Cerebellar cortex (tissue), 1 donor: ENCODE measurements at places on chromosomes 7 and 10.
A peak's percentile ranks its signal among the peaks of the same experiment; 100 is the strongest.

GRCh38 chr7:112162142-112162766 is 43.9 kb downstream of the DOCK4 start:
- DNase-seq, result peak; percentile 47

GRCh38 chr10:126208726-126209302 is 179.5 kb downstream of the ADAM12 start:
- DNase-seq, result no peak

- DNase-seq, result no peak
Measured at GRCh38 chr10:115895166-115895565, 377.8 kb downstream of the GFRA1 start.

- DNase-seq, result no peak
Measured at GRCh38 chr7:31335161-31335856, 5.2 kb downstream of the NEUROD6 start.

GRCh38 chr7:157645539-157645938 is 308.7 kb downstream of the DNAJB6 start:
- no peak for DNase-seq

- no peak for DNase-seq
Measured at GRCh38 chr7:4663239-4664018, 18.7 kb upstream of the FOXK1 start.

DNA sequence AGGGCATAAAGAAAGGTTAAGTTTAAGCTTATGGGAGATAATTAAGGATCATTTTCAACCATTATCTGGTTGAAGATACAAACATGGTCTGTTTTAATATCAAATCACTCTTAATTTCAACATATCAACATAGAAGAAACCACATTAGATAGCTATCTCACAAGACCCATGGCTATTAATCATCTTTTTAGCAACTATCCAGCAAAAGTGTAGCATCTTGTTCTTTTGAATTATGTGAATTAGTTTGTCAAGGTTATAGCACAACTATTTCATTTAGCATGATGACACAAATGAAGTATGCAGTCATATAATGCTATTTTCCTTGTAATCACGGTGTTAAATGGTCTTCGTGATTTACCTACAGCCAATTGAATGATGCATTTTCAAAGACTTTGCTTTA is 58.9 kb upstream of the PPP1R9A start:
- no peak for DNase-seq

DNA sequence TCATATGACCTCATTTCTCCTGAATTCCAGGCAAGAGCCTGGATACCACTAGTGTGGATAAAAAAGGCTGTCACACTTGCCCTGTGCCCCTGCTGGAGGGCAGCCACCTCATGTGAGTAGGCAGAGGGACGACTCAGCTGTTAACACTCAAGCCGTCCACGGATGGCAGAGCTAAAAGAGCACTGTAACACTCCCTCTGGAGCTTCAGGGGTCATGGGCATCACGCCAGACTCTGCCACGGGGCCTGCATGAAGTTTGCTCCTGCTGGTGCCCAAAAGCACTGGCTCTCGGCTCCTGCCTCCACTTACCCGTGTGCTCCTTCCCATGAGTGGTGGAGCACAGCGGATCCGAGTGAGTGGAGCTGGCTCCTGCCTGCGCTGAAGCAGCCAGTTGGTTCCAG is 919.8 kb upstream of the C7orf33 start:
- DNase-seq, result no peak

DNA sequence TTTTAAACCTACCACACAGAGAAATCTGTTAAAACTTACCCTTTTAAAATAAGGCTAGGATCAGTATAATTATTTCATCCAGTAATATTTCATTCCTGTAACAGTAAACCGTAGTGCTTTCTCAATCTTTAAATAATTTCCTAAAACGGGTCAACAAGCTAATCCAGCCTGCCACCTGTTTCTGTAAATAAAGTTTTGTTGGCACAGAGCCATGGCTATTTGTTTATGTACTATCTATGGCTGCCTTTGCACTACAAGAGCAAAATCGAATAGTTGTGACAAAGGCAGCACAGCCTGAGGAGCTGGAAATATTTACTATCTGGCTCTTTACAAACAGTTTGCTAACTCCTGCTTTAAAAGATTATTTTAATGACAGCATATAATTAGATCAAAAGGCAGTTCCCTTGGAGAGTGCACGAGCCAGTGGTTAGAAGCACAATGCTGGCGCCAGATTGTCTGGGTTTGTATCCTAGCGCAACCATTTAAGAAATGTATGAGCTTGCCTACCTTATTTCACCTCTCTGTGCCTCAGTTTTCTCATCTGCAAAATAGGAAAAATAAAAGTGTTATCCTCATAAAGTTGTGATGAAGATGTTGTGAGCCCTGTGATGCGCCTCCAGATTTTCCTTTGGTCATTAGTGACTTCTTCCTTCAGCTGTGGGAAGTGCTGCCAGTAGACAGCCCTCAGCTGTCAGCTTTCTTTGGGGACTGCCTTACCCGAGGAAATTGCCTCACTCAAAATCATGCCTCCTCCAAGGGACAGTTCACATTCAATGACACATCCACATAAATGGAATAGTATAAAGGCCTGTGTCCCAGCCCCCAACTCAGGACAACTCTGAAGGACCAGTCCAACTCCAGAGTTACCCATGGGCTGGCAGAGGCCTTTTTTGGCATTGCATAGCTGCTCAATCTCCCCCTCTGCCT is 11.8 kb upstream of the MIOS start:
- peak; percentile 87 for DNase-seq

GRCh38 chr7:38675494-38676106 is 44.4 kb upstream of the AMPH start:
- DNase-seq, result peak; percentile 44

GRCh38 chr10:126119599-126119998 is 223.2 kb downstream of the FANK1 start:
- DNase-seq, result no peak

DNA sequence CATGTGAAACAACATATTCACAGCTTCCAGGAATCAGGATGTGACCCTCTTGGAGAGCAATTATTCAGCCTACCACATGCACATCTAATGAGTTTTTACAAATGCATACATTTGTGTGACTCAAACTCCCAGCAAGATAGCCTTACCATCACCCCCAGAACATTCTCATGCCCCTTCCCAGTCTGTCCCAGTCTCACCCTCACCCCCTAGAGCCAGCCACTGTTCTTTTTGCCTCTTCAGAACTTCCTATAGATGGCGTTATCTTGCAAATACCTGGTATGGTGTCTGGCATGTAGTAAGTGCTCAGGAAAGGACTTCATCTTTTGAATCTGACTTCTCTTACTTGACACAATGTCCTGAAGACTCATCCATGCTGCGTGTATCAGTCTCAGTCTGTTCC is 23.9 kb upstream of the AOC1 start:
- DNase-seq, result no peak

- peak; percentile 92 for DNase-seq
Measured at GRCh38 chr7:128167042-128167701, 73.9 kb upstream of the LEP start.

DNA sequence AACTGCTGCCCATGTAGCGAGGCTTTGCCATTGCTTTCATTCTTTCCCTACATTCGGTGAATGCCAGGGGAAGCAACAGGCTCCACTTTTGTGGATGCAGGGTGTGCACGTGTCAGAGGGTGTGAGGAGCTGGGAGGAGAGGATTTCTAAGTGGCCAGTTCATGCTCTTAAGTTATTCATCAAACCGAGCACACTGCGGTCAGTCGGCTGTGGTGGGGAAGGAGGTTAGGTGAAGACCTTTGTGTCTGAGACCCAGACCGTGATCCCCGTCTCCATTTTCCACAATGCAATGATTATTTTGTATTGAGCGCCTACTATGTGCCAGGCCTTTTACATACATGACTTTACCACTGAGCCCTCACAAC is 438.6 kb upstream of the GALNT17 start:
- peak; percentile 25 for DNase-seq

DNA sequence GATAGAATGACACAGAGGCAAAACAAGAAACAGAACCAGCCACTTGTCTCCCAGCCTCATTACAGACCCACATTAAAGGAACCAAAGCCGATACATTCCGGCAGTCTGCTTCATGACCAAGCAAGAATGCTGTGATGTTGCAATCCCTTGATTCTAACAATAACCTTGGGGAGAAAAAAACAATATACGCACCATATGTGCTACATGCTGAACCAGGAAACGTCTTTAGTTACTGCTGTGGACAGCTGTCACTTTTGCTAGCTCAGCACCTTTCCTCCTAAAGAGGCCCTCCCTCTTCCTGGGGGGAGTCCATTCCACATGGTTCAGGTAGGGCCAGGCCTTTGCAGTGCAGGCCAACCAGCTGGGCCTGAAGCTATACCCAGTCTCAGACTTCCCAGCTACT is 79.1 kb downstream of the PRTFDC1 start:
- peak; percentile 13 for DNase-seq

DNA sequence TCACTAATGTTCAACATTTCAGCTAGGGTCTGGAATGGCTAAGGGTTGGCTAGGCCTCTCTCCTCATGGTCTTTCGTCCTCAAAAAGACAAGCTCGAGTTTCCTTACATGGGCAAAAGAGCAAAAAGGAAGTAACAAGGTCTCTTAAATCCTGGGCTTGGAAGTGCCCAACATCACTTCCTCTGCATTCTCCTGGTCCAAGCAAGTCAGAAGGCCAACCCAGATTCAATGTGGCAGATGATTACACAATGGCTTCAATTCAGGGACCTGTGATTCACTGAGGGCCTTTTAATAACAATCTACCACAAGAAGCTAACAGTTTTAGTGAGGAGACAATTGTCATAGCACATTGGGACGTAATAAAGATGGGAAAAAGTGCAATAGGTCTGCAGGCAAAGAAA is 4.4 kb upstream of the NUP205 start:
- no peak for DNase-seq

DNA sequence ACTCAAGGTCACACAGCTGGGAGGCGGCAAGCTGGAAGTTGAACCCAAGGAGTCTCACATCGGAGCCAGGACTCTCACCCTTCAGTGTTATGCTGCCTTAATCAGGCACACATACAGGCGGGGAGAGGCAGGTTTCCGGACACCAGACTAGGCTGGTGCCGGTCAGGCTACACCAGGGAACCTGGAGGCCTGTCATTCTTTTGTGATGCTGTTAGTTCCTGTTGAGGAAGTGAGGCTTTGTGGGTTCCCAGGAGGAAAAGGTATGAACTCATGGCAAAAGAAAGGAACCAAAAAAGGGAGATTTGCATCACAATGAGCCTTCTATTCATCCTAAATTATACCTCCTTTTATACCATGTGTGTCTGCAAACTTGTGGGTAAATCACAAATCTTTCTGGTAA is 103.8 kb downstream of the TCF7L2 start:
- no peak for DNase-seq

- DNase-seq, result no peak
Measured at GRCh38 chr7:115340828-115341227, 418.9 kb downstream of the MDFIC start.

GRCh38 chr10:28217848-28218247 is 85.0 kb downstream of the MPP7 start:
- DNase-seq, result no peak

DNA sequence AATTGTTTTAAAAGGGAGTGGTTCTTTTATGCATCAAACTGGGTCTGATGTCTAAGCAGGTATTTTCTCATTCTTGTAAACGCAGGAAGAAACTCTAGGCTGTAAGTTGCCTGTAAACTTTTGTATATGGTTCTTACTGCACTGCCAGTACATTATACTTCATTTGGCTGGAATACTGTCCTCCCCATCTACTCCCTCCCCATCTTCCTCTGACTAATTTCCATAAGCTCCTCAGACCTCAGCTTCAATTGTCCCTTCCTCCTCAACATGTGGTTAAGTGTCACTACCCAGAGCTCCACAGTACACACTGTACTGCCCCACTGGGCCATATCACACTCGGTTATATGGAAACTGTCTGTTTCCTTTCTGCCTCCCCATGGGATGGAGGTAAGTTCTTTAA is 161.4 kb upstream of the MDFIC start:
- DNase-seq, result no peak

DNA sequence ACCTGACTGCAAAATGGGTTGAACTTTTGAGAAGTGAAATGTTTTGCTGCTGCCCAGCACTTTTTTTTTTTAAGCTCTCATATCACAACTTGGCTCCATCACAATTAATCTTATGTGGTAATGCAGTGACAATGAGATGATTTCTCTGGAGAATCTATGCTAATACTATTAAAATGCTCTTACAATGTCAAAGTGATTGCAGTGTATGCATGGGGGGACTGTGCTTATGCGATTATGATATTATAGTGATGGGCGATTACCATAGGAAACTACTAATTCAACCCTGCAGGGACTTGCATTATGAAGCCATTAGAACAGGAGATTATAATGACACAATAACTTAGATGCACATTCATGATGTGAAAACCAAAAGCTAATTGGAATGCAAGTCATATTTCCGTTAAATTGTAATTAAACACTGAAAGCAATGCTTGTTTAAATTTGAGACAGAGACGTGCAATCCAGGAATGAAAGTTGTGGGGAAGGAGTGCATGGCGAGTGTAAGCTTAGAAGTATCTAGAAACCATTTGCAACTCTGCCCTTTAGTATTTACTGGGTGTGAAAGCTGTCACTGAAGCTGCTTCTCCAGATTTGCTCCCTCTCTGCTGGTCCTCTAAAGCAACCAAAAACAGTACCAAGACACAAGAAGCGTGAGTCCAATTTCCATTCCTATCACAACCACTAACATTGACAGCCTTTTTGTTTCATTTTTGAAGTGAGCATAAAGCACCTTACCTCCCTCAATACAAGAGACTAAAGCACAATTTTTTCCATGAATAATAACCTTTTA is 21.6 kb downstream of the PTER start:
- peak; percentile 6 for DNase-seq

- DNase-seq, result no peak
Measured at GRCh38 chr7:138746073-138746472, 44.9 kb upstream of the SVOPL start.

GRCh38 chr7:24942226-24942625 is 37.8 kb downstream of the OSBPL3 start:
- DNase-seq, result no peak

- peak; percentile 89 for DNase-seq
Measured at GRCh38 chr10:60434418-60435046, 44.9 kb upstream of the ANK3 start.
